ENCODE measurements at places on chromosomes 7 and 10.

GRCh38 chr10:61866700-61867368 is 34.7 kb upstream of the ARID5B start:
- DNase-seq, result no peak

- no peak for DNase-seq
Measured at GRCh38 chr10:96902117-96902516, 70.0 kb downstream of the LCOR start.

DNA sequence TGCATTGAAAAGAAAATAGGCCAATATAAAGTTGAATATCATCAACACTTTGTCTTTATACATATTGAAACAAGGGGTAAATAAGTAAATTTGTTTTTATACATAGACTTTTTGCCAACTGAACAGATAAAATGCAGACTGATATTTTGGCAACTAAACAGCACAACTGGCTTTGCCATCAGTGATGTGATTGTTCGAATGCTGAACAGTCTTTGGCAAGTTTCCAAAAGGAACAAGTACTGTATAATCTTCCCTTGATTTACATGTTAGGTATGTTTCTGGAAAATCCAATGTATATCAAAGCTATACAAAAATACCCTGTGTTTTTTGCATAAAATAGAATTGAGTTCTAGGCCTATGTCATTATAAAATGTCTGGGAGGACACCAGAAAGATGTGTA is 18.2 kb upstream of the ANKRD1 start:
- no peak for DNase-seq

- DNase-seq, result no peak
Measured at GRCh38 chr7:85160223-85160622, 26.6 kb downstream of the SEMA3D start.

- no peak for DNase-seq
Measured at GRCh38 chr10:88820748-88821401, 18.3 kb downstream of the LIPM start.

DNA sequence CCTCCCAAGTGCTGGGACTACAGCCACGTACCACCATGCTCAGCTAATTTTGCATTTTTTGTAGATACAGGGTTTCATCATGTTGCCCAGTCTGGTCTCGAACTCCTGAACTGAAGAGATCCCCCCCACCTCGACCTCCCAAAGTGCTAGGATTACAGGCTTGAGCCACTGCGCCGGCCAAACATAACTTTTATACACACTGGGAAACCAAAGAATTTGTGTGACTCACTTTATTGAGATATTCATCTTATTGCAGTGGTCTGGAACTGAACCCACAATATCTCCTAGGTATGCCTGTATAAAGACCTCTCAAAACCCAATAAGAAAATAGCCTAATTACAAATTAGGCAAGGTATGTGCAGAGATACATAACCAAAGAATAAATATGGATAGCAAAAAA is 182.6 kb upstream of the FEZF1 start:
- no peak for DNase-seq
